ENCODE measurements at places on chromosomes 13 and 19.

DNA sequence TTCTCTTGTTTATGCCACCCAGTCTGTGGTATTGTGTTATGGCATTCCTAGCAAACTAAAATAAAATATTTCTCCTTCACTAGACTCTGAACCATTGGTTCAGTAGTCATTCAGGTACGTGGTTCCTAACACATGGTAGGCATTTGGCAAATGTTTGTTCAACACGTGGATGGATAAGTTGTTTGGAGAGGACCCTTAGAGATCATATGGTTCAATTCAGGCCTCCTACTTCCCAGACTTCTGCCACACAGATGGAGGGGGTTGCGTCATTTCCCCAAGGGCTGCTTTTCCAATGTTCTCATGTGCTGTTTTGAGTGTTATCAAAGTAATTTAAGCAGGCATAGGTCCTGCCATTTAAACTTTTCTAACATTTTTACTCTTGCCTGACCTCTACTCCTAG, 6.7 kb downstream of the CXCL17 start:
- DNase-seq, result no peak

DNA sequence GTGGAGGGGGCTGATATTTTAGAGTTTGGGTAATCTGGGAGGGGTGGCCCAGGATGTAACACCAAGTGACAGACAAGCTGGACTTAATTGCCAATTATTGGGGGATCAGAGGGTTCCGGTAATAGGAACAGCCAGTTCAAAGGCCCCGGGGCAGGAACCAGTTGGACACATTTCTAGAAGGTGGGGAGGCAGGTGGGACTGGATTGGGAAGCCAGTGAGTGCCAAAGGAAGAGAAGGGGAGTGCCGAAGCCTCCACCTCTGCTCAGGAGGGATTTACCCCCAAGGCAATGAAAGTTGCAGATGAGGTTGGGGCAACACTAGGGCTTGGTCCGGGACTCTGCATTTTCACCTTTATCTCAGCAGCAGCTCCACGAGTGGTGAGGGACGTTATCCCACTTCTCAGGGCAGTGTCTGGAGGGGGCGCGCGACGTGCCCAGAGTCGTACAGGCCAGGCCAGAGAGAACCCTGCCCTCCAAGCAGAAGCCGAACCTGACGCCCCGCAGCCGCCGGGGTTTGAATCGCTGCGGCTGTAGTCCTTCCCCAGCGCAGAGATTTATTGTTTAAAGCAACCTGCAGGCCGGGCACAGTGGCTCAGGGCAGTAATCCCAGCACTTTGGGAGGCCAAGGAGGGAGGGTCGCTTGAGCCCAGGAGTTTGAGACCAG, 5.7 kb upstream of the JUND start:
- no peak for DNase-seq

GRCh38 chr13:80451641-80452040, 110.7 kb upstream of the SPRY2 start:
- no peak for DNase-seq

DNA sequence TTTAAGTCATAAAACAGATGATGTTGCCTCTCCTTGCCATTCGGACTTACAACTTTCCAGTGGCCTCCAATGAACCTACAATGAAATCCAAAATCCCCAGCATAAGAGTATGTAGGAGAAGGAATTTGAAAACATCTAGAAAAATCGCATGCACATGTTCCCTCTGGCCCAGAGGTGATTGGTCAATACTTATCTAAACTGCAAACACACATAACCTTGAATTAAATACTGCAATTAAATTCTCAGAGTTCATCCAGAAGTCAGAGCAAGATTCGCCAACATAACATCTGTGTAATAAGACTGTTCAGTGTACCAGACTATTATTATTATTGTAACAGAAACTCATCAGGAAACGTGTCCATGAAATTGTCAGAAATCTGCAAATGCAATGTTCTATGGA, 82.2 kb upstream of the USP29 start:
- no peak for DNase-seq
